ENCODE measurements at places on chromosomes 7 and 10. TPM values are rescaled to one million over a fixed set of nuclear protein-coding genes. Genes with fewer than 3 reads are reported as not detected.

TSPAN12 gene
- 0.53 TPM for total RNA-seq

CDC14C gene
- not detected for total RNA-seq

ZNF3 gene
- 24.8 TPM for total RNA-seq

AKR1C3 gene
- 1,248 TPM for total RNA-seq

EZH2 gene
- total RNA-seq: 22.8 TPM

LDB3 gene
- total RNA-seq: not detected

PDK4 gene
- 4.5 TPM for total RNA-seq

PRF1 gene
- total RNA-seq: not detected

NPFFR1 gene
- not detected for total RNA-seq

SFR1 gene
- 16.7 TPM for total RNA-seq

TLX1 gene
- total RNA-seq: not detected

LEP gene
- total RNA-seq: not detected

LAMTOR4 gene
- 193 TPM for total RNA-seq

INPP5F gene
- total RNA-seq: 7.0 TPM

CALML3 gene
- not detected for total RNA-seq
